ENCODE measurements at places on chromosomes 1 and 21.

DNA sequence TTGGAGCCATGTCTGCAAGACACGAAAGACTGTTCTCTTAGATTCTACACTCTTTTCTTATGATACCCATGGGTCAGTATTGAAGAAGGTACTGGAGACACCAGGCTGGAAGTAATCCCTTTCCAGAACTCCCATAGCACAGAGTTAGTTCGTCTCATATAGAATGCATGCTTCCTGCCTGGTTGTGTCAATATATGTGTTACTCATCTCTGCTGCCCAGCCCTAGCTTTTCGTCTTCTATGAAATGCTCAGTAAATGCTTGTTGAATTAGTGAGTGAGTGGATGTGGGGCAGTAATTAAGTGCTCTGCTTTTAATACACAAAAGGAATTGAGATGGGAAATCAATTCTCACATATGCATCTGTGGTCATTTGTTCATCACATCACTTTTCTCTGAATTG, 32.1 kb downstream of the ADCY10 start:
- DNase-seq, result no peak

DNA sequence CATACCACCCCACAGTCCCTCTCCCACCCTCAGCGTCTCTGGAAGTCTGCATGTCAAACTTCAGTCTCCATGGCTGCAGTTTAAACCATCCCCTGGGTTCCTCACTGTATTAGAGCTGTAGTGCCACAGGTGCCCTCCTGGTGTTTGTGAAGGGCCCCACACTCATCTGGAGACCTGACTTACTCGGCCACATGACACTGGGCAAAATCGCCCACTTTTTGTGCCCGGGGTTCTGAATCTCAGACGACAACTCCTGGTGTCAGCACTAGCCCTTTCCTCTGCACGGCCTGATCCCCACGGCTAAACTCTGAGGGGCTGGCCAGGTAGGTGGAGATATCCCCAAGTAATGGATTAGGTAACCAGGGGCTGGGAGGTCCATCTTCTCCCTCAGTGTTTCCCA, 6.5 kb downstream of the INKA2 start:
- no peak for DNase-seq

DNA sequence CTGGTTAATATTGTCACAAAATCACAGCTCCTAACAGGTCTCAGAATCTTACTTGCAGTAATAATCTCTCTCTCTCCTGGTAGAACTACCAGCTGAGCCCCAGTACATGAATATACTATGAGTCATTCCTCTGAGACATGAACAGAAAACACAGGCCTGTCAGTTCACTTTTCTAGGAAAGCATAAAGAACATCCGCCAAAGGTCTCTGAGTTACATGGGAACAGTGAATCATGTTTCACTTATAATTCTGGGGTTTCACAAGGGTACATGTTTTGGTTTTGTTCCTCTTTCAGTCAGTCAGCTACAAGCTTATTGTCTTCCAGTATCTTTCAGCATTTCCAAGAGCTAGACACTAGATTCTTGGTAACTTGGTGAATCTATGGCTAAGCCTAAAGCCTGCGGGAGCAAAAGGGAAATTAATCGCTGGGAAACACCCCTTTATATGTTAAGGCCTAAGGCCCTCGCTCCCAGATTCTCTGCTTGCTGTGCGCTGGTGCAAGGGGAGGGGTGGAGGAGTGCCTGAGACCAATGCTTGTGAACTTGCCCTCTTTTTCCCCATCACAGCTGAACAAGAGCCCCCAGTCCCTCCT, 31.7 kb downstream of the IFNGR2 start:
- no peak for DNase-seq

DNA sequence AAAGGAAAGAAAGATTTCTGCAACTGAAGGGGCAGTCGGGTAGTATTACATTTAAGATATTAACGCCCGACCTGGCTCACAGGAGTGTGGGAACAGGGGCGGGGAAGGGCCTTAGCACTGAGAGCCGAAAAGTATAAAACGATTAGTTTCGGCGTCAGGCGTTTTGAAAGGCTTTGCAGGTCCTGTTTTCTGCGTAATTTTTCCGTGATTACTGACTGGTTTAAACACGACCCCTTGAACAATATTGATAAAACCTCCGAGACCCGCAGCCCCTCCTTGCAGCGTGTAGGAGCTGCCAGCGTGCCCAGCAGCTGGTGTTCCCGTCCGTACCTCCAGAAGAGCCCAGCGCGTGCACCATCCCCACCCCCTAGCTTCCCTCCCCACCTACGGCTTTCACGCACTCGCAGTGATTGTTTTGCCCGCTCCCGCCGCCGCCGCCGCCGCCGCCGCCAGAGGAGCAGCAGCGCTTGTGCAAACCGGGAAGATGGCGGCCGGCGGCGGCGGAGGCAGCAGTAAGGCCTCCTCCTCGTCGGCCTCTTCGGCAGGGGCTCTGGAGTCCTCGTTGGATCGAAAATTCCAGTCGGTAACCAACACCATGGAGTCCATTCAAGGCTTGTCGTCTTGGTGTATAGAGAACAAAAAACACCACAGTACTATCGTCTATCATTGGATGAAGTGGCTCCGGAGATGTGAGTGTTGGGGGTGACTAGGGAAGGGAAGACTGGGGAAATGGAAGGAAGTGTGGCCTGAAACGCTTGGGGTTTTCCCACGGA, 470 bp downstream of the RPRD2 start:
- peak; percentile 82 for DNase-seq

- DNase-seq, result no peak
These were observed 40.2 kb upstream of the VWA5B1 start for GRCh38 chr1:20250340-20250989.

GRCh38 chr1:40161888-40162397, 756 bp downstream of the RLF start:
- DNase-seq, result peak; percentile 19

DNA sequence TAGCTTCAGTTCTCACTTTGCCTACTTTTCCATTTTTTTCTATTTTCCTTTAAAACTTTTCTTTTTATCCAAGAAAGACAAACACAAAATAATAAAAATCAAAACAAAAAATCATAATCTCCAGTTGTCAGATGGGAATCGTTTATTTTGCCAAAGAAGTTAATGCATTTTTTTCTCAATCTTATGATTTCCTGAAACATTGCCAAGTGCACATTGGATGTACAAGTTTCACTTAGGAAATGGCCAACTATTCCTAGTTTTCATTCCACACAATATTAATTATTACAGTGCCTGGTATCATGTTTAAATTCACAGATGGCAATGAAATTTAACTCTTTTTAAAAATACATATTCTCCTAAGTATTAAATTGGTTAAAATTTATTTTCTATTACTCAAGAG, 1050.5 kb downstream of the TTLL7 start:
- no peak for DNase-seq

DNA sequence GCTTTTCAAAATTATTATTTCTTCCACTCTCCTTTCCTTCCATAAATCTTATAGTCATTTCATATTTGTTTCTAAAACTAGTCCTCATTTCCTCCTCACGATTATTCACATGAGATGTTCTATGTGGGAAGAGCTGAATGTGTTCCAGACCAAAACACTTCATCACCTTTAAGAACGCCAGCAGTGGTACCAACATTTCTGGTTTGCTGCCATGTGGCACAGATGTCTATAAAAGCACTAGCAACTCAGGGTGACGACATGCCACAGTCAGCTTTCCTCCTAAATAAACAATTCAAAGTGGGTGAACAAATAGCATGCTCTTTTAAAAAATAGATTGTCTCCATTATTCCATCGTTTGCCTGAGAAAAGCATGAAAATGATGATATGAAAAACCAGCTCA, 1217.8 kb upstream of the ADGRL2 start:
- DNase-seq, result no peak

GRCh38 chr1:10610901-10611600, 136.3 kb downstream of the PEX14 start:
- DNase-seq, result no peak

DNA sequence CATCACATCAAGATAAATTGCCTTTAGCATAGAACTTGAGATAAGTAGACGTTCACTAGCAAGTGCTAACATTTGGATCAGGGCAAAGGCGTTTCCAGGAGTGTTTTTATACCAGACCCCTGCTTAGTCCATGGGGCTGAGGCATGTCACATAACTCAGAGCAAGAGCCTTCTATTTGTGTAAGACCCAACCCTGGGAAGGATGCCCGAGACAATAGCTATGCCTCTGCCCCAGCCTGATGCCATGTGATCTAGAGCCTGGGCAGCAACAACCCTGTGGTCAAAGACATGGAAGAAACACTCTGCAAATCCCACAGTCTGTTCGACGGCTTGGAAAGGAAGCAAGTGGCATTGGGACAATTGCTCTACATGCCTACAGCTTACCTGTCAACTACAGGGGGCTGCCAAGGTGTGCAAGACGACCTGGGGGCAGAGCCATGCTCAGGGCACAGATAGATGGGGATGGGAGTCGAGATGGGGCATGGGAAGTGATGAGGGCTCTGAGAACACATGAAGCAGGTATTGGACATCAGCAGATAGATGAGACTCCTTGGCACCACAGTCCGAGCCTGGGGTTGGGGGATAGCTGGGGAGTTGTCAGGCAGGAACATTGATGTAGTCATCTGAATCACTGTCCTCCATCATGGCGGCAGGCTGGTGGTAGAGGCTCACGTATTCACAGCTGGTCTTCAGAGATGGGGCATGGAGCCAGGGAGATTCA, 7.3 kb downstream of the IL24 start:
- DNase-seq, result no peak

- no peak for DNase-seq
These were observed 106.9 kb upstream of the LYPLAL1 start for GRCh38 chr1:219066631-219067349.

DNA sequence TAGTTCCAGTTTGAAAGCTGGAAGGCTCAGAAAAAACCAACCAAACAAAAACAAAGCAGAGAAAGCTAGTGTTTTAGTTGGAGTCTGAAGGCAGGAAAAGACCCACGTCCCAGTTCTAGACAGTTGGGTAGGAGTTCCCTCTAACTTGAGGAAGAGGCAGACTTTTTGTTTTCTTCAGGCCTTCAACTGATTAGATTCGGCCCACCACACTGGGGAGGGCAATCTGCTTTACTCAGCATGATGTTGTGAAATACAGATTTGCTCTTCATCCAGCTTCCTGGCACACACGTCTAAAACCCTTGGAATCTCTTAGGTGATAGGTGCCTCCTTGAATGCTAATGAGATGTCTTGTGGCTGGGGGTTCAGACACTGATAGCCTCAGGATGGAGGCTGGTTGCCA, 49.1 kb upstream of the CSF3R start:
- no peak for DNase-seq

GRCh38 chr1:240170266-240170665, 78.6 kb downstream of the FMN2 start:
- peak; percentile 8 for DNase-seq

DNA sequence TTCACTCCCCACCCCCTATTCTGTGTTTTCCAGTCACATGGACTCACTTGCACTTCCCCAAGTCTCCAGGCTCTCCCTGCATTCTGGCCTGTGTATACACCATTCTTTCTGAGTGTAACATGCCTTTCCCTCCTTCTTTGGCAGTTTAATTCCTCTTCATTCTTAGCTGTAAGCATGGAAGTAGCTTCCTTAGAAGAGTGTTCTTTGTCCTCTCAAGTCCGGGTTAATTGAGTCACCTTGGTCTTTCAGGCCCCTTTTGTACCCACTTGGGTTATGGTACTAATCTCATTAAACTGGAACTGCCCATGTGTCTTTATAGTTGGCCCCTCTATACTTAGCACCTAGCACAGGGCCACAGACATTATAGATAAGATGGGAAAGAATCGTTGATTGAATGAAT, 525.3 kb upstream of the ADGRL4 start:
- DNase-seq, result no peak

DNA sequence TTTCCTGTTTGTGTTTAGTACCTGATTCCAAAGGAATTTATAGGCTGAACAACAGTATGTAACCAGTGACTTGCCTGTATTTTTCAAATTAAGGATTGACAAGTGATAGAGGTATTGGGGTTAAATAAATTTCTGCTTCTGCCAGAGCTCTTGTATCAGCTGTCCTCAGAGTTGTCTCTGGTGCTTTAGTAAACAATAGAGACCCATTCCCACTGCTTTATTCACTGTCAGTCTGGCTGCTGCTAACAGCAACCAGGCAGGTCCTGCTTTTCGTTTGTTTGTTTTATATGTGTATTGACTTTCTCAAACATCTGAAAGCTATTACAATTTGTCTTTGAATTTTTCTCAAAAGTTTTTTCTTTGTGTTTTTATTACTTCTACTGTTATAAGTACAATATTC, 76.1 kb downstream of the OLFM3 start:
- no peak for DNase-seq

- peak; percentile 50 for DNase-seq
These were observed 43.7 kb upstream of the RNF11 start for GRCh38 chr1:51192213-51192843.

DNA sequence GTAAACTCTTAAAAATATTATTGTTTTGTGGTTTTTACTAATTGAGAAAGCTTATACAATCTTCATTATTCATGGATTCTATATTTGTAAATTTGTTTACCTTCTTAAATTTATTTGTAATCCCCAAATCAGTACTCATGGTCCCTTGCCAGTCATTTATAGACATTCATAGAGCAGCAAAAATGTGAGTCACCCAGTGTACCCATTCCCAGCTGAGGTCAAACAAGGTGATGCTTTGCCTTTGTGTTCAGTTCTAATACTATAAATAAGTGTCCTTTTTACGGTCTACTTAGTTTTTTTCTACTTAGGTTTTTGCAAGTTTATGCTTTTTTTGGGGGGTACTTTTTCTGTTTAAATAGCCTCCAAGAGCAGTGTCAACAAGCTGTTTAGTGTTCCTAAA, 36.1 kb downstream of the SORT1 start:
- DNase-seq, result no peak

GRCh38 chr1:38727684-38728584, 131.6 kb downstream of the RRAGC start:
- DNase-seq, result peak; percentile 2

DNA sequence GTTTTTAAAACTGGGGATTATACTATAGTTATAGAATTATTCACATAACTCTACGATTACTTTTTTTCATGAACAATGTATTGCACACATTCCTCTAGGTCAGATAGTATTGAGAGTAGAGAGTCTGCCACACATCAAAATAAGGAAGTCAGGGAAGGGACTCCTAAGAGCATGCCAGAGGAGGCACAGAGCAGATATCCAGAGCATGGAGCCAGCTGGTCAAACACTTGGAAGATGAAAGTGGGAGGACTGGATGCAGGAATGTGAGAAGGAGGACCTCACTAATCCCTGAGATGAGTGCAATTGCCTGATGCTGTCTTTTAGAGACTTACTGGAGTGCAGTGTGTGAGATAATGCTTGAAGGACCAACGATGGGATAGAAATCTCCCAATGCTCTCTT, 9.6 kb upstream of the RFX5 start:
- no peak for DNase-seq

GRCh38 chr1:175787881-175788280, 44.5 kb upstream of the TNR start:
- no peak for DNase-seq

GRCh38 chr1:77513839-77514763, 168.4 kb downstream of the ZZZ3 start:
- no peak for DNase-seq

- DNase-seq, result peak; percentile 43
These were observed 519 bp downstream of the FNBP1L start for GRCh38 chr1:93448292-93448982.

GRCh38 chr1:176989023-176989422, 175.5 kb downstream of the ASTN1 start:
- DNase-seq, result no peak

GRCh38 chr1:233395863-233396646, 68.5 kb downstream of the MAP3K21 start:
- DNase-seq, result no peak

- DNase-seq, result no peak
These were observed 467.8 kb downstream of the LMO4 start for GRCh38 chr1:87796471-87796901.
